Stimulated activated CD4-positive, alpha-beta T cell treated with anti-CD3 and anti-CD28 coated beads, Interleukin-15, amount 100 ng/mL, for 1 hour (primary cell): ENCODE measurements at places on chromosomes 11 and 22.

DNA sequence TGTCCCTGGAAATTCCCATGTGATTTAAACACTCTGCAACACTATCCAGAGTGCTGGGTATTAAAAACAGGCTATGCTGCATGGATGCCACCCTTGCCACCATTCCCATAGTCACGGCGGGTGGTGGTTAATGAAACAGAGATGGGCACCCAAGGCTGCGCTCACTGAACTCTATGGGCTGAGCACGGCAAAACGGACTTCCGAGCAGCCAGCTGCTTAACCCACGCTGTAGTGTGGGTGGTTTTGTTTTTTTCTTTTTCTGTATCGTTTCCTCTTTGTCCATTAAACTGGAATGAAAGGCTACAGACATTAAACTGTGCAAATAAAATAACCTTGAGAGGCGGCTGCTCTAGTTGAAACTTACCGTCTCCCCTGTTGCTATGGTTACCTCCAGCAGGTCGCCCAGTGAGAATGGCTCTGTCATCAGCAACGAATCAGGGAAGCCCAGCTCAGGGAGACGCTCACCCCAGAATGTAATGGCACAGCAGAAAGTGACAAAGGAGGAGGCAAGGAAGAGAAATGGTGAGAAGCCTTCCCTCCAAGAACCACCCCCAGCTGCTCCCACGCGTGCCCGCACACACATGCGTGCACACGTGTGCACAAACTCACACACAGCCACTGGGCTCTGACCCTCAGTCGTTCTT lies 102.1 kb downstream of the C11orf91 start:
- DNase-seq, result no peak

DNA sequence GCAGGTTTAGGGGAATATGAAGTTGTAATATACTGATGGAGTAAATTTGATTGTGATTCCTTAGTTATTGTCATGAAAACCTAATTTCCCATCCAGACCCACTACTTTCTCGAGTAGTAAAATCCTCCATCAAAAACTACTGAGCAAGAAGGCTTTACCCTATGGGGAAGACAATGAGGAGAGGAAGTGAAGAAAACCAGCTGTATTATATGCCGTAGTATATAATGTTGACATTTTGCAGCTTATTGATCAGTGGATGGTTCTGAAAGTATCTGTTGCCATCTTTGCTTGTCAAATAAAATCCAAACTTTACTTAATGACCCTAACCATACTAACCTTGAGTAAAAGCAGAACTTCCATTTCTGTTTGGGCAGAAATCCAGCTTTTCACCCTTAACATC lies 292.8 kb upstream of the RAG2 start:
- DNase-seq, result no peak

GRCh38 chr11:68138237-68138636 lies 17.0 kb upstream of the CHKA start:
- DNase-seq, result no peak

- no peak for DNase-seq
Measured at GRCh38 chr11:73969991-73970800, 12.4 kb downstream of the UCP2 start.

GRCh38 chr11:60734279-60734678 lies 9.8 kb downstream of the MS4A18 start:
- no peak for DNase-seq

DNA sequence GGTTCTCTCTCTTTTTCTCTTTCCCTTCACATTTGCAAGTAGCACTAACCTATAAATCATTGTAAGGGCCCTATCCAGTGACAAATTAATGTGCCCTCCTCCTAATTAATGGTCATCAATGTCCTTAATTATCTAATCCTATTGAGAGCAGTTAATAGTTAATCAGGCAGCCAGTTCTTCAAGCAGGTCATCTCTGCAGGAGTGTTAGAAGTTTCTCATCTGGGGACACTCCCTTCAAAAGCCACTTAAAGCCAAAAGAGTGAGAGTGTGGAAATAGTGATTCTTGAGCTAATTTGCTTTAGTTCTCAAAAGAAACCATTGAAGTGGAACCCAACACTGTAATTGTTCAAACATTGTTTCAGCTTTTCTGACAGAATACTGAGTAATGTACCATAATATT lies 141.6 kb downstream of the ELP4 start:
- no peak for DNase-seq

- DNase-seq, result no peak
Measured at GRCh38 chr11:15927864-15928217, 428.5 kb downstream of the SOX6 start.

DNA sequence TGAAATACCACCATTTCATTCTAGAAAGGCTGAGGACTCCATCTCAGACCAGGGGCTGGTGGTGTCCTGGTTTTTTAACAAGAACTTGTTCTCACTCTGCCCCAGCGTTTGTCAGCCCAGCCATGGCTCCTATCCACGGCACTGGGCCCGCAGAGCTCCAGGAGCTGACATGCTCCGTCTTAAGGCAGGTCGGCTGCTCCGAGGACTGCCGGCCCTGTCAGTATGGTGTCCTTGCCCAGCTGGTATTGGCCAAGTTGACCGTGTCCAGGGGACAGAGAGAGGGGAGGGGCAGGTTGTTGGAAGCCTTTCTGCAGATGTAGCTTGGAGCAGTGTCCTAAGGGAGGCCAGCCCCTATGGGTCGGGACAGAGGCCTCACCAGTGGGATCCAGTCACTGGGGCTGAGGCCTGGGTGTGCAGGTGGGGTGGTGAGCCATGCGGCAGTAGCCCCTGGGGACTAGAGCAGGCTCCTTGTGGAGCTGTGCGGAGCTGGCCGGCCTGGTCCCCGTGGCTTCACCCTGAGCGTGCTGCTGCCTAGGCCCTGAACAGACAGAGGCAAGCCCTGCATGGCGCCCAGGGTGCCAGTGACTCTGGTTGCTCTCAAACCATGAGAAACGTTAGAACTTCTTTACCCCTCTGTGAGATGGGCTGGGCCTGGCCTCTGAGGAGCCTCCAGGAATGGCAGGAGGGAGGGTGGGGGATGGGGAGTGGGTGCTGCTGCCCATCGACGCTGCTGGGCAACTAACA lies 39.9 kb upstream of the KCNQ1OT1 start:
- no peak for DNase-seq

DNA sequence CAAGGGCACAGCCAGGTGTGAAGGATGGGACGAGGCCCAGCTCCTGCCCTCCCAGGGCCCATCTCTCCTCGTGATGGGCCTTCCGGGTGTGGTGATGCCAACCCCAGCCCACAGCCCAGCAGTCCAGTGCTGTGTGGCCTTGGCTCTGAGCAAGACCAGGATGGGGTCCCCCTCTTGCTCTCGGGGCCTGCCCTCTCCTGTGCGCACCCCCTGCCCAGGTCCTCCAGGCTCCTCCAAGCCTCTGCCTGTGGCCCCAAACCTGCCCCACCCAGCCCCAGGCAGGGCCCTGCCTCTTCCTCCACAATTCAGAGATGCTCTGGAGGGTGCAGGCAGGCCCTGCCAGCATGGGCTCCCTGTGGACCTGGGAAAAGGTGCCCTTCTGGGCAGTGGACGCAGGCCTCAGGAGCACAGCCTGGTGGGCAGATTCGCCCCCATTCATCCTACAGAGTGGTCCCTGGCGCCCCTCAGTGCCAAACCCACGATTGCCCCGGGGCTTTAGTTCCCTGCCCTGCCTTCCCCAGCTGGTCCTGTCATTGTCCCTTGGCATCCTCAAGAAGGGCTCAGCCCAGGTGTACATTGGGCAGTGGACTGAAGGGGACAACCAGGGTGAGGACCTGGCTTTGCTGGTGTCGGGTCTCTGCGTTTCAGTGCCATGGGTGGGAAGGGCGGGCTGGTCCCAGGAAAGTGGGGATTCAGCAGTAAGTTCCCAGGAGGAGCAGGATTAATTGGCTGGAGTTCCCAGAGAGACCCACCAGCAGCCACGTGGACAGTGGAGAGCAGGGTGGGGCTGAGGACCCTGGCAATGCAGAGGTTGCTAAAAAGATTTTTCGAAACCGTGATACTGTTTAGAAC lies 19.8 kb downstream of the EIF1AD start:
- no peak for DNase-seq

DNA sequence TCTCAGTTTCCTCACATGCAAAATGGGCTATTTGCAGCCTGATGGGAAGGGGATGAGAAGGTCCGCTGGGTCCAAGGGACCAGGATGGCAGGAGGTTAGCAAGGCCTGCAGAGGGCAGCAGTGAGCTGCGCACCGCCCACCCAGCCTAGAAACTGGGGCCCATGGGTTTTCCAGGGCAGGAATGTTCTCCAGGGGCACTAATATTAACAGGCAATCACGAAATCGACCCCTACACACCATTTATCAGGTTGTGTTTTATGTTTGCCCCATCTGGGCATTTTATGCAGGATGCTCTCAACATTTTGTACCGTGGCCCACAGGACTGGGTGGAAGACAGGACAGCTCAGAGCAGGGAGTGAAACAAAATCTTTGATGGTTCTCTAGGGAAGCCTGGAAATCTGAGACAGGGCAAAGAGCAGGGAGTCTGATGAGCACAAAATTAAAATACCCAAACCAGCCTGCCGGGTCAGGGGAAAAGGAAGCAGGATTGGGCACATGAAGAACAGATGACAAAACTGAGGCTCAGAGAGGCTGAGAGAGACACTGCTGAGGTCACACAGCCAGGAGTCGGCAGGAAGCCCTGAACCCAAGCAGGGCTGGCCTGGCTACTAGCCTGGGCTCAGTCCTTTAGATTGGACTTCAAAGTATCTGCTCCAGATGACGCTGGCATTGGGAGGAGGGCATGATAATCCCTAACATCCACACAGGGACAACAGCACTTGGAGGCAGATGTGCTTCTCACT lies 1.6 kb upstream of the BCR start:
- DNase-seq, result peak; percentile 52

DNA sequence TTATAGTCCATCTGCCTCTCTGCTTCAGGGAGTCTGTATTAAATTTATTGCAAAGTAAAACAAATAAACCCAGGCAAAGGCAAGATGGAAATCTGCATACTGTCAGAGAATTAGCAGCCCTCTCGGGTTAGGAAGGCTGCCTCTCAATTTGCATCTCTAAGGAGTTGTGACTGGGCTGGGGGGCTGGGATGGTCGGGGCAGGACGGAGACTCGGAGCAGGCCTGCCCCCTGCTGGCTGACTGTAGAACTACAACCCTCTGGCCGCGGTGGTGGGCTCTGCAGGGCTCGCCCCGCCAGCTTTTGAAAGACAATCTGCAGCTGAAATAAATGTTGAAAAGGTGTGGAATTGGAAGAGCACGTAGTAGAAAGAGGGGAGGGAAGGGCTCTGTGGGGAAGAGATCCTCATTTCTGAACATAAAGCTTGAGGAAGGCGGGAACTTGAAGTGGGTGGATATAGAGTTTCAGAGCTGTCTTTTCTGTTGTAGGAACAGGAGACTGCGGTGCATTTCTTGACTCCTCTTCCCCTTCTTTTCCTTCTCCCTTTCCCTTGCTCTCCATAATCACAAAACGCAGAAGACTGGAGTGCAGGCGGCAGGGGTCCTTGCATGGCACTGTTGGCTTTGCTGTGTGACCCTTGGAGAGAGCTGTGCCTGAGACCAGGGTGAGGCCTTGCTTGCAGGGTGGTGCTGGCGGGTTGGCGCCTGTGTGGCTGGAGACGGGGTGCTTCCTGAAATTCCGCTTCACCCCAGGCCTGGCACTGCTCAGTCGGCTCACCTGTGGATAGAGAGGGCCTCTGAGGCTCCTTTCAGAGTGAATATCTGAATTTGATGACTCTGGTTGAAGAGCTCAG lies 22.6 kb upstream of the PKNOX2 start:
- DNase-seq, result peak; percentile 36

DNA sequence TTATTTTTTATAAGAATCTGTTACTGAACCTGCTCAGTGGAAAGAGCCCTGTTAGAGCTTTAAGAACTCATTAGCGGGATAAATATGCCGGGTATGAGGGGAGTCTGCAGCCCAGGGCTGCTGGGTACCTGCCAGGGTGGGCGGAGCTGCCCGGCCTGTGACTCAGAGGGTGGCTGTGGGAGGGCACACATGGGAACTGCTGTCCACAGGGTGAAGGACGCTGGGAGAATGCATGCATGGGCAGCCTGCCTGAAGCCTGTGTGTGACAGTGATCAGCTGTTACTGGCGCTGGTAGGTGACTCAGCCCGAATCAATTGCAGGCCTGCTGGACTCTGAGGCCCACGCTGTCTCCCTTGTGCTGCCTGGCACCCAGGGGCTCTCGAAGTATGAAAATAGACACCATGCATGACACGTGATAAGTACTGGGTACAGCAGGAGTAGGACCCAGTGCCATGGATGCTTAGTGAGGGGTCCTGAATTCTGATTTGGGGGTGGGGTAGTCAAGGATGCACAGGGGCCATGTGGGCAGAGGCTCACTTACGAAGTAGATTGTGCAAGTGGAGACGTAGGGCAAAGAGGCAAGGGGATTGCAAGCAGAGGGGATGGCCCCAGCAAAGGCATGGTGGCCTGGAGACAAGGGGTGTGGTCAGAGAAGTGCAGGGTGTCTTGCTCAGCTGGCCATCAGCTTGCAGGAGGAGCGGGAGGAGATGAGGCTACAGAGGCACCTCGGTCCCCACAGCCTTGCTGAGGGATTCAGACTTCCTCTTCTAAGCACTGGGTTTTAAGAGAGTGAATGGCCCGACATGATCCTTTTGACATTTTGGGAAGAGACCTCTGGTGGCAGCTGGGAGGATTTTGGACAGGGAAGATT lies 36.5 kb downstream of the GRIK4 start:
- DNase-seq, result no peak

GRCh38 chr11:73201249-73201648 lies 16.8 kb upstream of the P2RY2 start:
- no peak for DNase-seq

DNA sequence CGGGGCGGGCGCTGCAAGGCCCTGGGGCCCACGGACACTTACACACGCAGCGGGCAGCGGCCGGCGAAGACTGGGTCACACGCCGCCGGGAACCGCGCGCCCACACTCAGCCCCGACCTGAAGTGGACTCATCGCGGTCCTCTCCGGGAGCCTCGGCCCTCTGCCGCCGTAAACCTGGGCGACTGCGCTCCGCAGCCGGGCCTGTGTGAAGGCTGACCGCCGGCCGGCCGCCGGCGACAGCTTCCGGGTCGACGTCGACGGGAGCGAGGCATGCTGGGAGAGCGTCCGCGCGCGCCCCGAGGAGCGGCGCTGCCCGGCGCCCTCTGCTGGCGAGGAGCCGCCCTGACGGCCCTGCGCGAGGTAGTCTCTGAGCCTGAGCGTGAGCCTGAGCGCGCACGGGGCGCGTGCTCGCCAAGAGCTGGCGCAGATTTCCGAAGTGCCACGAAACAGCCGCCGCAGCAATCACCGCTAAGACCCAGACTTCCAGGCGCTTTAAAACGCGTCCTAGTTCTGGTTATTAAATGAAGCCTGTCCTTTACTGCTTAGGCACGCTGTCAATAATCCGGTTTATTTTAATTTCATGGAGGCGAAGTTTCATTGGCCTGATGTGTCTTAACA lies at the start of gene SNX19:
SNX19 (minus strand) TSS at position 242 of the 618 bp plus-strand sequence. CDS start 540 bp downstream, outside the sequence.
- DNase-seq, result peak; percentile 79
